COLO829 (cell line): ENCODE measurements at places on chromosomes 2 and 18.

DNA sequence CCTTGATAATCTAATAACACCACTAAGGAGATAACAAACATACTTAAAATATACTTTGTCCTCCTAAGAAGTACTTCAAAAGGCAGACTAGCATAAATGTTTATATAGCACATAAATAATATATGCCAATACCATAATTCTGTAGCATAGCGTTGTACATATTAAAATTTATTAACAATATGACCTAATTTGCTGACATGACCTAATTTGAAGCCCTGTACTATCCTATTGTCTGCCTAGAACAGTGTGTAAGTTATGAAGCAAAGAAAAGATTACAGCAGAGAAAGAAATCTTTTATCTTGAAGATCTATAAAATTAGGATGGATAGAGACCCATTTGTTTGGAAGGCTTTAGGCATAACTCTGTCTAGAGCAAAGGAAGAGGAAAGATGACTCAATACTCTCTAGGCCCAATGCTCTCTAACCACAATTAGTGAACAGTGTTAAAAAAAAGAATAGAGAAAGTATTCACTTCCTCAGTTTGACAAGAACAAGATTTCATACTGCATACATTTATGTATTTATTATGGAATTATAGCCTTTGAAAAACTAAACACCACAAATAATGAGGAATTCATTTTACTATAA is 231.3 kb downstream of the ZRANB3 start:
- DNase-seq = peak; percentile 87

- DNase-seq = no peak
Observed at GRCh38 chr2:26581991-26582842, 58.9 kb downstream of the CIB4 start.

- DNase-seq = no peak
Observed at GRCh38 chr2:39538718-39539117, 101.6 kb upstream of the MAP4K3 start.

- DNase-seq = no peak
Observed at GRCh38 chr2:138949517-138949916, 169.3 kb upstream of the NXPH2 start.

- DNase-seq = no peak
Observed at GRCh38 chr18:34550156-34550555, 159.9 kb upstream of the DTNA start.

GRCh38 chr18:45399643-45400042 is 215.6 kb upstream of the SLC14A2 start:
- no peak for DNase-seq

DNA sequence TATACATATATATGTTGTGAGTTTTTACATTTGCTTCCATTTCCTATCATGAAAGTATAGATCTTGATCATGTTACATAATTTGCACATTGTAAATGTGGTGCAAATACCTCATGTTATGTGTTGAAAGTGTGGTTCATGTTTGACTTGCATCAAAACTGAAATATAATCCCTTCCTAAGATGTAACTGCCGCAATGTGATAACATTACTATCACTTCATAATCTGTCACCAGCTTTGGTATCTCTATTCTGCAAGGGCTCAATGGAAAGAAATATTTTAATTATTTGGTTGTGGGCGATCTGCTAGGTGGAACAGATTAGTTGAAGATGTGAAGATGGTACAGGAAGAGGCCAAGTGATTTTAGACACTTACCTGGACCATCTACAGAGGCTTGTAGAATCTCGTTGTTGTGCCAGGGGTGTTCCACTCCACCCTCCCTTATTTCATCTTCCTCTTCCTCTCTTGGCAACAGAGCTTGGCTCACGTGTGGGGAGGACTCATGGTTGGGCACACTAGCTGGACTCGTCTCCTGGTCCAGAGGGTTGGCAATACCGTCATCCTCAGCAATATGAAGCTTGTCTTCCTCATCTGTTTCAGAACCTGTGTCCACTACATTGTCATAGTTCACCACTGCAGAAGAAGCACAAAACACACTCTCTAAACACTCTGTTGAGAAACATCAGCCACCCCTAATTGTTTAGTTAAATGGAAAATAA is 90.4 kb downstream of the ZEB2 start:
- DNase-seq = no peak

DNA sequence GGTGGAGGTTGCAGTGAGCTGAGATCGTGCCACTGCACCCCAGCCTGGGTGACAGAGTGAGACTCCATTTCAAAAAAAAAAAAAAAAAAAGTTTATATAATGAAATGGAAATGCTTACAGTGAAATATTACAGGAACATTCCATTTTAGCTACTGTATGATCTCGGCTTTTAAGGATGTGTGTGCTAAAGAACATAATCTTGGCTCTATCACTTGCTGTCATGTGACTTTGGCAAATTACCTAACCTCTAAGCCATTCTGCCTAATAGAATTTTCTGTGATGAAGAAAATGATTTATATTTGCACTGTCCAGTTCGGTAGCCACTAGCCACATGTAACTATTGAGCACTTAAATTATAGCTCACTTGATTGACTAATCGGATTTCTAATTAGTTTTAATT is 36.3 kb downstream of the SMAD4 start:
- DNase-seq = no peak

- no peak for DNase-seq
Observed at GRCh38 chr18:63992751-63993150, 22.9 kb downstream of the SERPINB8 start.
